ENCODE measurements at places on chromosomes 16 and 17. TPM values are rescaled to one million over a fixed set of nuclear protein-coding genes. Genes with fewer than 3 reads are reported as not detected.

GRCh38 chr17:55606488-55606815 is 95.2 kb upstream of the SMIM36 start:
- DNase-seq: no peak
- peaks cover 20% of the 10 kb centered on the region for H3K27me3 ChIP-seq
- no peak overlapping the region for H3K4me3 ChIP-seq
- no peaks in the 10 kb centered on the region for H3K4me1 ChIP-seq
- no peak overlapping the region for H3K27ac ChIP-seq

DNA sequence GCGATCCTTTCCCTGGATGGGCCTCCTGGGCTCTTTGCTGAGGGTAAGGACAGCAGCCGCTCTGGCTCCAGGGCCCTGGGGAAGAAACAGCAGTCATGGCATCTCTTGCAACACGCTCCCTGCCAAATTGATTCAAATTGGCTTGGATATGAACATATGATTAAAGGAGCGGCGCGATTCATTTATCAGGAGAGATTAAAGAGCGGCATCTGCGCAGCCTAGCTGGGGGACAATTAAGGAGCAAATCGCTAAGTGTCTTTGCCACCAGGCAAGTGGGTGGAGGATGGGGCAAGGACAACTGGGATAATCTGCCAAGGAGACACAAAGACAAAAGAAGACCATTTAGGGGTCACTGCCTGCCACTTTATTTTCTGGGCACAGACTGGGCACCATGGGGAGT is 27.8 kb downstream of the PIPOX start:
- H3K27ac ChIP-seq: no peak overlapping the region
- DNase-seq: no peak
- H3K4me1 ChIP-seq: no peaks in the 10 kb centered on the region
- H3K27me3 ChIP-seq: no peaks in the 10 kb centered on the region
- H3K4me3 ChIP-seq: no peak overlapping the region

GRCh38 chr16:67430977-67431774 is at the start of gene HSD11B2:
HSD11B2 (plus strand) TSS chr16:67431121; CDS start chr16:67431249, 128 bp downstream.
- H3K27me3 ChIP-seq: no peaks in the 10 kb centered on the region
- no peak within 1 kb of the TSS for H3K27ac ChIP-seq
- H3K4me3 ChIP-seq: peak within 1 kb of the TSS; percentile 69
- DNase-seq: peak; percentile 76
- H3K36me3 ChIP-seq: no peaks in the 10 kb centered on the region

GRCh38 chr17:76074390-76075363 is at the start of gene GALR2:
GALR2 (plus strand) TSS chr17:76074781; CDS start chr17:76074884, 103 bp downstream.
- H3K4me3 ChIP-seq: no peak within 1 kb of the TSS
- no peak within 1 kb of the TSS for H3K27ac ChIP-seq
- H3K36me3 ChIP-seq: no peaks in the 10 kb centered on the region
- no peak for DNase-seq
- no peaks in the 10 kb centered on the region for H3K27me3 ChIP-seq

GRCh38 chr17:30520882-30521281 is 43.7 kb downstream of the GOSR1 start:
- H3K4me1 ChIP-seq: no peaks in the 10 kb centered on the region
- no peak overlapping the region for H3K27ac ChIP-seq
- no peak overlapping the region for H3K4me3 ChIP-seq
- no peaks in the 10 kb centered on the region for H3K27me3 ChIP-seq
- H3K36me3 ChIP-seq: peaks cover 9% of the 10 kb centered on the region

KRTAP17-1 gene
- not detected for total RNA-seq

NAA38 gene
- 159 TPM for total RNA-seq

ABCC6 gene
- 1.7 TPM for total RNA-seq

Data from PC-9 (cell line).